Urinary bladder (tissue), 4 donors: ENCODE measurements at places on chromosomes 2 and 18. TPM values are rescaled to one million over a fixed set of nuclear protein-coding genes. Genes with fewer than 3 reads are reported as not detected.

- no peak for DNase-seq
Measured at GRCh38 chr2:182066400-182067087, 80.9 kb downstream of the PPP1R1C start.

DNA sequence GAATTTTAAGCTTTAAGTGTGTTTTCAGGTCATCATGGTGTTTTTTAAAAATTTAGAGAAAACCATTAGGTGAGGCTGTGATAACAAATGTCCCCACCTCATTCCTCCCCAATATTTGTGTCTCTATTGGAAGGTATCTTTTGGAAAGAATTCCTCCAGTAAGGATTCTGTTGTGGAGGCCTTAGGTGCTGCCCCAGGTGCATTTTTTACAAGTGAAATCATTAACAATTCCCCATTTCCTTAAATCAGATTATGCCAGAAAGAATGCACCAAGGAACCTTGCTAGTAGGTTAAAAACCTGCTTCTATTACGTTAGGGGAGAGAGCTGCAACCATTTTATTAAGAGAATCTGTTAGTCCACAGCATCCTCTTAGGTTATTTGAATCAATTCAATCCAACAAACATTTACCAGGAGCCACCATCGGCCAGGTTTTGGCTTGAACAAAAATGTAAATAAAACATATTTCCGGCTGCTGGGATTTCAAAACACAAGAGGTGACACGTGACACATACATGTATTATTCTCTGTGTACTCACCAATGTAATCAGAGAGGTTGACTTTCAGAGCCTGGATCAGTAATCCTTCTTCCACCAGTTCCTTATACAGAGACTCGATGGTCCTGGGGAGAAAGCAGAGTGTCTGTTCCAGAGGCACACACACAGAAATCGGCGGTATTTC lies 112.5 kb upstream of the ASB18 start:
- no peak for DNase-seq

Gene GREB1L
- polyA plus RNA-seq = 0.10 TPM

DNA sequence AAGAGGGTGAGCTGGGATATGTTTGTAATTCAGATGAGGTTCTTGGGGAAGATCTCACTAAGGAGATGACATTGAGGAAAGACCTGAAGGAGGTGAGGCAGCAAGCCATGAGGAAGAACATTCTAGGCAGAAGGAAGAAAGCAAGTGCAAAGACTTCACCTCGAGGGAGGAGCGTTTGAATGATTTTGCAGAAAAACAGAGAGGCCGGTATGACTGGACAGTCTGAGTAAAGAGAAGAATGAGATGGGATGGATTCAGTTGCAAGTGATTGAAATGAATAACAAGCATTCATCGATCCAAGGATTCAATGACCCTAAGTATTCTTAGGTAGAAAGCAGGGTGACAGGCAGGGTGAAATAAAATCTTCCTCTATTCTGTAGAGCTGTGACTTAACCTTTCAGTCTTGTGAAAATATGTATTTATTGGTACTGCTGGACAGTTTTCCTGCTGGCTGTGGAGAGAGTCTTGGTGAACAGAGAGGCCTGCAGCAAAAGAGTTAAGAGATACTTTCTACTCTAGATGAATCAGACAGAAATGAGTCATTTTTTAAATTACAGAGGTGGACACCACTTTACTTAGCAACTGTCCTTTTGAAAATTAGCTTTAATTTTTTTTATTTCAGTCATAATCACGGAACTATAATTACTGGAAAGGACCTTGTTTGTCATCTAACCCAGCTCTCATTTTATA lies 278.4 kb downstream of the LRRTM1 start:
- no peak for DNase-seq

- no peak for DNase-seq
Measured at GRCh38 chr2:241149675-241149924, 328 bp upstream of the PASK start.

GRCh38 chr2:172808156-172808555 lies 72.5 kb downstream of the RAPGEF4 start:
- no peak for DNase-seq

DNA sequence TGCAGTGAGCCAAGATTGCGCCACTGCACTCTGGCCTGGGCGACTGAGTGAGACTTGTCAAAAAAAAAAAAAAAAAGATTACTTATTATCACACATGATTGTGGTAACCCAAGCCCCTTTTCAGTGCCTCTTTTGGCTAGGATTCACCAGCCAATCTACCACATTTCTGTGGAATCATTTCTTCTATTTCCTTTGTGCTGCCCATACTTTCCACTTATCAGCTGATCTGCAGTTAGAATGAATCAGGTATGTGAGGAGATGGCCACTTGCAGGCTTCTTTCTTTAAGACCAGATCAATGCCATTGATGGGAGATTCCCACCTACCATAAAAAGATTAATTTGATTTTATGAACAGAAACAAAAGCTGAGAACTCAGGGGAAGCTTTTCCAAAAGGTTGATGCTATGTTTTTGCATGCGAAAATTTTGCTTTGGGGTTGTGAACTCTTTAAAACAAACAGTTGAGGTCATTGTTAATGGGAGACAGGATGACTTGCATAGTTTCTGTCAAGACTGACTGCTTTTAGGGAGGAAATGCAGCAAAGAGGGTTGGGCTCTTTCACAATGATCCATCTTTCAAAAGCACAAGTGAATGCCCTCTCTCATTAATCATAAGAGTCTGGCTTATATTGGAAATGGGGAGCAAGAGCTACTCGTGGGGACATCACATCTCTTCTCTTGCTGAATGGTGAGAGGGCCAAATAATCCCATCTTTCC lies 66.9 kb upstream of the CYP26B1 start:
- DNase-seq = no peak

DNA sequence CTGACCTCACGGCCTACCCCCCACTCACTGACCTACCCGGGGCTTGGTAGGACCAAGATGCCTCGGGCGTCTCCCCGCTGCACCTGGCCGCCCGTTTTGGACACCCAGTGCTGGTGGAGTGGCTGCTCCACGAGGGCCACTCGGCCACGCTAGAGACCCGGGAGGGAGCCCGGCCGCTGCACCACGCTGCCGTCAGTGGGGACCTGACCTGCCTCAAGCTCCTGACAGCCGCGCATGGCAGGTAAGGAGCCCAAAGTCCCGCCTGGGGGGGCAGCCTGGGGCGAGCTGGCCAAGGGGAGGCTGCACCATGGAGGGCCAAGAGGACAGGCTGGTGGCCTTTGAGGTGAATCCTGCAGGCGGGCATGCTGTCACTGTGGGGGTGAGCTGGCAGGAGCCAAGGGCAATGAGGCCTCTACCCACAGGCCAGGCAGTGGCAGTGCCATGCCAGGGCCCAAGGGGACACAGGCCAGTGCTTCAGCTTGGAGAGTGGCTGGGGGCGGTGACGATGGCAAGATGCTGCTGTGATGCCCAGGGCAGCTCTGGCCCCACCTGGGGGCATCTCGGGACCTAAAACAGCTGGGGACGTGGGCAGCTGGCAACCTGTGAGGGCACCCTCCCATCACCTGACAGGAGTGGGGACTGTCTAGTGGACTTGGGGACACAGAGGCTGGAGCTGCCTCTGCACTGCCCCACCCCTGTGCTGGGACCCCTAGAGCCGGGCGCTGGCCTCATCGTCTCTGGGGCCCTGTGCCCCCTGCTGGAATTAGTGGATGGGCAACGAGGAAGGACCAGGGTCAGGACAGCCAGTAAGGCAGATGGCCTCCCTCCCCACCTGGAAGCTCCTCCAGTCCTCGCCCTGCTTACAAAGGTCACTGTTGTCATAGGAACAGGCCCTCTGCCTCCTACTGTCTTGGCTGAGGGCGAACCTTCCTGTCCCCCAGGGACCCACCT lies 2.0 kb downstream of the ESPNL start:
- DNase-seq = no peak

DNA sequence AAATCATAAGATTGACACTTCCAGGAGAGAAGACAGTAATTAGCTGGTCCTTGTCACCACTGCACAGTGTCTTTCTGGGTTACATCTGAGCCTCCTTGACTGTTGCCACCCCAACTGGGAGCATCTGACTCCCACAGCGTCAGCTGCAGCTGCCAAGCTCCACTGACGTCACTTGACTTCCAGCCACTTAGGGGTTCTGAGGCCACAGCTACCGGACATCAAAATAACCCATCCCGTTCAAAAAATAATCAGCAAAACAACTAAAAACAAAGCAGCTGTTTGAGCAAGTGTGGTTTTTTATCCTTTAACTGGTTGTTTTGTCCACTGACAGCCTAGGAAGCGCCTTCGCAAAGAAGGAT lies 206.5 kb upstream of the AGAP1 start:
- no peak for DNase-seq

Gene SERPINB11
- not detected for polyA plus RNA-seq

- no peak for DNase-seq
Measured at GRCh38 chr2:66661253-66662173, 226.6 kb downstream of the MEIS1 start.

Gene RAB17
- 2.1 TPM for polyA plus RNA-seq

Gene C2orf80
- not detected for polyA plus RNA-seq

- DNase-seq = no peak
Measured at GRCh38 chr2:158810731-158811460, 15.8 kb downstream of the DAPL1 start.

DNA sequence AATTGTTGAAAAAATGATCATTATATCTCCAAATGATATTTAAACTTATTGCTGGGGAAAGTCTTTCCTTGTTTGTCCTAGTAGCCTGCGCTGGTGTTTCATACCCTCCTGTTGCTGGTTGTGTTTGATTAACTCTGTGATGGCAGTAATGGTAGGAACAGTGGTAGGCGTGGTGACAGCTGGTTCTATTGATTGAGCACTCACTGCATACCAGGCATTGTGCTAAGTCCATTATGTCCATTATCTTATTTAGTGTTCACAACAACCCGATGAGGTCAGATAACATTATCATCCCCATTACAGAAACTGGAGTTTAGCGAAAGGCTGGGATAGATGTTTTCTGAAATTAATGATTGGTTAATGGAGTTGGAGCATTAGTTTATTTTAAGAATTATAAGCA lies 77.8 kb upstream of the STON1 start:
- DNase-seq = no peak

DNA sequence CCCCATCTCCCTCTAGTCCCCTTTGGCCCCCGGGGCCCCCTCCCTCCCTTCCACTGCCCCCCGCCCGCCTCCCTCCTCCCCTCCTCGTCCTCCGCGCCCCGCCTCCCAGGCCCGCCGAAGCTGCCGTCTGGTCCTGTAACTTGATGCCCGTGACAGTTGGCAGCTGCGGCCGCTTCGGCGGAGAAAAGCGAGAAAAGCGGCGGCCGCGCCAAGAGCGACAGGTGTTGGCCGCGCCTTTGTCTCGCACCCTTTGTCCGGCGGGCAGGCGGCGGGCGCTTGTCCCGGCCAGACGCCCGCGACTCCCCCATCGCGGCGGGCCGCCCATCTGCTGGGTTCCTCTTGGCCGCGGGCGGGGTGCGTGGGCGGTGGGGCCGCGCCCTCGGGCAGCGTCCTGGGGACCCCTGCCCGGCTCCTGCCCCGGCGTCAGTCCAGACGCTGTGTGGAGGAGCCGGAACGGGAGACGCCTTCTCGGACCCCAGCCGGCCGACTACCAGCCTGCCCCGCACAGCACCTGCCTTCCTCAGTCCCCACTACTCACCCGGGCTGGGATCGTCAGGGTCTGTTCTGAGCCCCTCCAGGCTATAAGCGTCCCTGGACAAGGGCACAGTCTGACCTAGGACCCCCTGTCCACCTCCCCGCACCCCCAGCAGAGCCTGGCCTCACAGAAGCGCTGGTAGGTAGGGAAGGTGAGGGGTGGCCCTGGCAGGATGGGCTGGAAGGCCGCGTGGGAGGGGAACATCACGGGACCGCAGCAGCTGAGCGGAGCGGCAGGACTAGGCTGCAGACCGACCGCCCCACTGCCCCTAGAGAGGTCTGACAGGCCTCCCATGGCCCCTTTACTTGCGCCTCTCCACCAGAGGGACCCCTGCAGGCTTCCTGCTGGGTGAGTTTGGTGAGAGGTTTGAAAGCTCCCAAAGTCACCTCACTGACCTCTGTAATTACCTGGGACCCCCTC lies 1.2 kb upstream of the HES6 start:
- no peak for DNase-seq

Gene ATOH8
- 49.2 TPM for polyA plus RNA-seq

DNA sequence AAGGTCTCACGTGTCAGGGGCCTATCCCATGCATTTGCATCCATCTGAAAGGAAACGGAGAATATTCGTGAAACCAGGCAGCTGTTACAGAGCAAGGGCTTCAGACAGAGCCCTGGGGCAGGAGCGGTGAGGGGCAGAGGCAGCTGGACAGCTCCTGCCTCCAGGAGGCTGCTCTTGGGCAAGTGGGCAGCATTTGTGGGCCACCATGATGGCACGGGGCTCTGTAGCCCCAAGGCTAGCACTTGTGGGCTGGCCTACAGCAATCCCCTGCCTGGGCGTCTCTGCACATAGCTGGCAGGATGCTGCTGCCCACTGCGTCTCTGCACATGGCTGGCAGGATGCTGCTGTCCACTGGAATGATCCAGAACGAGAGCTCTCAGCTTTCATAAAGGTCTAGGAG lies 52.8 kb upstream of the PTMA start:
- DNase-seq = no peak

DNA sequence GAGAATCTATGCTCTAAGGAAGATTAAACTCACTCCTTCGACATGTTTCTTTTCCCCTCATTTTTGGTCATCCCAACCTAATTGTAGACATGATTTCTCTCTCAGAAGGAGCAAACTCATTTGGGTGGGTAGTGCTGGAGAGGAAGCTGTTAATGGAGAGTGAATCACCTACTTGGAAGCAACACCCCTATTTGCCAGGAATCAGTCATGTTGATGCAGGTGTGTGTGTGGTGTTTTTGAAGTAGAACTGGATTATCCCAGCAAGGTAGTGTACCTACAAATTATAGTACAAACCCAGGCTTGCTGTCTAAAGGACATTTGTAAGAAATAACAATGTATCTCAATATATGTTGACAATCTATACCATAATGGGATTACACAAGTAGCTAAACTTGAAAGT lies 186.4 kb downstream of the EPHA4 start:
- no peak for DNase-seq

Gene PIKFYVE
- 9.8 TPM for polyA plus RNA-seq

GRCh38 chr2:41149054-41149453 lies 697.2 kb upstream of the SLC8A1 start:
- DNase-seq = no peak

Gene RAB3GAP1
- 36.9 TPM for polyA plus RNA-seq

DNA sequence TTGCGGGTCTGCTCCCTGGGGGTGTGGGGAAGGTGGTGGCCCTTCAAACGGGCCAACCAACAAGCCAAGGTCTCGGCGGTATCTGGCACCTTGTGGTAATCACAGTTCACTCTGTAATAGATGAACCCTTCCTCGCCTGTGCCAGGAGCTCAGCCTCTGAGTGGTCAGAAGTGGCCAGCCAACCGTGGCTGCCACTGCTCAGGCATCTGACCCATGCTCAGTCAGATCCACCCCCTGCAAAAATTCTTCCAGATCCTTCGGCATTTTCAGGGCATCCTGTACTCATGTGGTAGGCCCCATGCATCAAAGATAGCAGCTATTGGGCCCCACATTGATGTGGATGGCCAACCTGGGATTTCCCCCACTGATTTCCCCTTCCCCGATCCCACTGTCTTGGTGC lies 39.6 kb upstream of the SERPINE2 start:
- DNase-seq = no peak

DNA sequence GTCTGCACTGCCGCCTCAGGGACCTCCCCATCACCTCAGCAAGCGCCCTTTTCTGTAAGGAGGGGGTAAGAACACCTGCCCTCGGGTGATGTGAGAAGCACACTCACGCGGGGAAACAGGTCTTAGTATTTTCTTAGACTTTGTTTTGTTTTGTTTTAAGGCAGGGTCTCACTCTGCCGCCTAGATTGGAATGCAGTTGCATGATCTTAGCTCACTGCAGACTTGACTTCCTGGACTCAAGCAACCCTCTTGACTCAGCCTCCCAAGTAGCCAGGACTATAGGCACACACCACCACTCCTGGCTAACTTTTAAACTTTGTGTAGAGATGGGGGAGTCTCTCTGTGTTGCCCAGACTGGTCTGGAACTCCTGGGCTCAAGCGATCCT lies 37.1 kb downstream of the RAMP1 start:
- no peak for DNase-seq

- DNase-seq = no peak
Measured at GRCh38 chr2:189498205-189498604, 56.9 kb downstream of the WDR75 start.
